GM19239 (cell line): ENCODE measurements at places on chromosomes 2 and 18.
A peak's percentile ranks its signal among the peaks of the same experiment; 100 is the strongest.

- no peak for DNase-seq
Observed at GRCh38 chr2:74260495-74260894, 62.1 kb downstream of the MTHFD2 start.

DNA sequence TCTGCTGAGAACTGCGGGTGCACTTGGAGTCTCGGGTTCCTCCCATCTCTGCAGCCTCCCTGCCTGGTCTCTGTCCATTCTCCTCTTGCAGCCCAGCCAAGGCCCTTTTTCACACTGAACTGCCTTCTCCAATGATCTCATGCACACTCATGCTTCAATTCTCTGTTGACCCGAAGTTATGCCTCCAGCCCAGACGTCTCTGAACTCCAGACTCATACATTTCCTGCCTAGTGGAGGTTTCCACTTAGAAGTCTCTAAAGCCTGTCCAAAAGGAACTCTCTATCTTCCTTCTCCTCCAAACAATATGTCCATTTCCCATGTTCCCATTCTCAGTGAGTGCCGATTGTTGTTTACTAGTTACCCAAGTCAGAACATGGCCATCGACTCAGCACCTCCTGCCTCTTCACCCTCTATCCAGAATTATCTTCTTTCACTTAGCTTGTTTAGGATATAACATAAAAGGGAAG is 155.2 kb downstream of the IRS1 start:
- no peak for DNase-seq

DNA sequence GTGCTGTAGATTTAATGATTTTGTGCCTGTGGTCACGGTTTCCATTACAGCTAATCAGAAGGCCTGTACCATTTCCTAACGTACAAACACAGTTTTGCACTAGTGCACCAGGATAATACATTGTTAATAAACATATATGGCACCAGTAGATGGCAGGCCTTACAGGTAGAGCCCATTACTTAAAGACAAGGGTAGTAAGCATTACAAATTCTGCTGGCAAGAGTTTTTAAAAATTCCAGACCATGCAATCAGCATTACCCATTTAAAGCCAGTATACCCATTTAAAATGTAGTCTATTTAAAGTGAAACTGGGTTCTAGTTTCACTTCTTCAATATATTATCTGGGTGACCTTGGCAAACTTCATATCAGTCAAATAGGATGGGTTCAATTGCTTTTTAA is 224.2 kb downstream of the NUP35 start:
- DNase-seq, result no peak

DNA sequence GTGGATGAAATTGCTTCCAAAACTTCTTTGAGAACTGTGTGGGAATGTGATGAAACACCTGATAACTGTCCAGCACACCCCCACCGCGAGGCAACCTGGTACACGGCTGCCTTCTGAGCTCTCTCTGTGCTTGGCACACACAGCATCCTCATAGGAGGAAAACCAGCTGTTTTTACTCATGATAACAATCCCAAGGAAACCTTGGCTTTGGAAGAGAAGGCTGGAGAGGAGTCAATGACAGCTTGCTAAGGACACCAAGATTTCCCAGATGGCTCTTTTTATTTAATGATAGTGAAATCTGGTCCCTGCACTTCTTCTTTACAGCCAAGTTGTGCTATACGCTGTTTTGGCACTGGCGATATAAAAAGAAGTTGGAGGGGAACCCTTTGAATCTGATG is 232.5 kb upstream of the FN1 start:
- DNase-seq, result no peak

DNA sequence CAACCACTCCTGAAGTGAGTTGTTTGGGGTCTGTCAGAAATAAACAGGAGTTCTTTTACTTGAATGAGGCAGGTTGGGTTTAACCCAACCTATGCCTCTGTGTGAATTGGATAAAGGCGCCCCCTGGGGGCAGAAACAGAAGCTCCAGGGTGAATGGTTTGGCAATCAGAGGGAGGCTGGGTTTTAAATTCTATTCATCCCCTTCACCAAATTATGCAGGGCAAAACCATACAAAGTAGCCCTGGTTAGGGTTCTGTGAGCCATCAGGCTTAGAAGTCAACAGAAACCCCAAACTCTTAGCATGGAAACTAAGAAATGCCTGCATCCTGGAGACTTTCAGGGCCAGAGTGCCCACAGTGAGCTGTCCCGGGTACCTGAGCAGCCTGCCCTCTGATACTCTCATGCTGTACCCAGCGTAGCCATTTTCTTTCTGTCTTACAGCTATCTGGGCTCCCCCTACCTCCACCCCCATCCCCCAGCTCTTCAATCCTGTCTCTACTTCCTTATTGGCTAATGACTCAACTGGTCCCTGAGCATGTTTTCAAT is 241.5 kb downstream of the ICOS start:
- DNase-seq, result peak; percentile 13

- DNase-seq, result no peak
Observed at GRCh38 chr2:149489452-149489851, 98.1 kb downstream of the MMADHC start.

DNA sequence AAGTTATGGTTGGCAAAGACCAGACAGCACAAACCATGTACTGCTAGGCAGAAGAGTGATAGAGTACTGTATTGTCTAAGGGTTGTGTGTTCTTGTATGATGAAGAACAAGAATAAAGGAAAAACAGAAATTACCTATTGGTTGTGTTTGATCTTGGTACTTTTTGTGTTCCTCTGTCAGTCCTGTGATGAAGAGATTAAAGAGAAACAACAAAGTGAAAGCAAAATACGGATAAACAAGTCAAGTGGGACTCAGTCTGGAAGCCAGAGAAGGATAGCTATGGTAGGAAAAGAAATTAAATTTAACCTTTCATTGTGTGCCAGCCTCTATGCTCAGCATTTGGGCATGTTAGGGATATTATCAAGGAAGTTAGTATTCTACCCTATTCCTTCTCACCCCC is 413.1 kb downstream of the PARD3B start:
- no peak for DNase-seq

- no peak for DNase-seq
Observed at GRCh38 chr2:112637289-112637660, 8.5 kb upstream of the SLC20A1 start.

DNA sequence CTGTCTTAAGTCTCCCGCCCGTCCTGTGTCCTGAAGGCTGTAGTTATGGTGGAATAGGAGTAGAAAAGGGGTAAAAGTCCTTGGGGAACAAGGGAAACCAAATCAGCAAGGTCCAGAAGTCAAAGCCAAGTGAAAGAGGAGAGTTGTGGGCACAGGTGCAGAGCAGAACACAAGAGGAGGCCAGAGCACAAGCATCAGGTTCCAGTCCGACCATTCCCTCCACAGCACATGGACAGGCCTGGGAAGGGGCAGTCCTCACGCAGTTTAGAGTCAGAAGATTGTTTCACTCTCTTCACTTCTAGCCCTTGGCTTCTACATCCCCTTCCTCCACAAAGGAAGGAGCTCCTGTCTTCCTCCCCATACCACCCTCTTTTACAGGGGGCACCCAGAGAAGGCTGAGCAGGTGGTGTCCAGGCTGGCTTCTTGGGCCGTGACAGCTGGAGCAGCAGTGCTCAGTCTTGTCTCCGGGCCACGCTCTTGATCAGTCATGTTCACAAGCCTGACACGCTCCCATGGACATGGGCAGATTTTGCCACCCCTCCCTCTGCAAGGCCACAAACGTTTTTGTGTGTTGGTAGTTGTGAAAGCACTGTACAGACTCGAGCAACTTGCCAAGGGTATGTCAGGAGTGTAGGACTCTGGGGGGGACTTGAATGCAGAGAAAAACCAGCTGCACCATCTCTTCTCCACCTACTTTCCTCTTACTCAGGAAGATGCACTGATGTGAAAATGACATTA is 138.5 kb upstream of the DAPL1 start:
- DNase-seq, result no peak

DNA sequence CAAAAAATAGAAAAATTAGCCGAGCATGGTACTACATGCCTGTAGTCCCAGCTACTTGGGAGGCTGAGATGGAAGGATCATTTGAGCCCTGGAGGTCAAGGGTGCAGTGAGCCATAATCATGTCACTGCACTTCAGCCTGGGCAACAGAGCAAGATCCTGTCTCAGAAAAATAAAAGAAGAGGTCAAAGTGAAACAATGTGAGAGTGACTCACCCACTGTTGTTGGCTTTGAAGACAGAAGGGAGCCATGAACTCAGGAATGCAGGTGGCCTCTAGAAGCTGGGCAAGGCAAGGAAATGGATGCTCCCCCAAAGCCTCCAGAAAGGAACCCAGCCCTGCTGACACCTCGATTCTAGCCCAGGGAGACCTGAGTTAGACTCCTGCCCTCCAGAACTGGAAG is 3.7 kb upstream of the TMEM214 start:
- no peak for DNase-seq

DNA sequence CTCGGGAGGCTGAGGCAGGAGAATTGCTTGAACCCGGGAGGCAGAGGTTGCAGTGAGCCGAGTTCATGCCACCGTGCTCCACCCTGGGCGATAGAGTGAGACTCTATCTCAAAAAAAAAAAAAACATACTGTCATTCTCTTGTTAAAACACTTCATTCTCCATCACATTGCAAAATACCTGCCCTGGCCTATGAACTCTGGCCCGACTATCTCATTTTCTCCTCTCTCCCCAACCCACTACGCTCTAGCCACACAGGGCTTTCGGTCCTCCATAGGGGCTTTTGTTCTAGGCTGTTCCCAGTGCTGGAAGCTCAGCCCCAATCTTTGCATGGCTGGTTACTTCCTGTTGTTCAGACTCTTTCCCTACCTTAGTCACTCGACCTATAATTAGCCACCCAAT is 10.3 kb downstream of the CEP76 start:
- DNase-seq, result no peak

GRCh38 chr18:56992777-56993176 is 154.1 kb upstream of the BOD1L2 start:
- no peak for DNase-seq

GRCh38 chr2:55076721-55077120 is 26.5 kb upstream of the RTN4 start:
- no peak for DNase-seq

GRCh38 chr2:98545591-98545990 is 62.7 kb downstream of the COA5 start:
- DNase-seq, result no peak

GRCh38 chr2:188978291-188979081 is 4.3 kb downstream of the COL3A1 start:
- peak; percentile 7 for DNase-seq

- no peak for DNase-seq
Observed at GRCh38 chr2:45337481-45337880, 273.6 kb downstream of the SRBD1 start.

DNA sequence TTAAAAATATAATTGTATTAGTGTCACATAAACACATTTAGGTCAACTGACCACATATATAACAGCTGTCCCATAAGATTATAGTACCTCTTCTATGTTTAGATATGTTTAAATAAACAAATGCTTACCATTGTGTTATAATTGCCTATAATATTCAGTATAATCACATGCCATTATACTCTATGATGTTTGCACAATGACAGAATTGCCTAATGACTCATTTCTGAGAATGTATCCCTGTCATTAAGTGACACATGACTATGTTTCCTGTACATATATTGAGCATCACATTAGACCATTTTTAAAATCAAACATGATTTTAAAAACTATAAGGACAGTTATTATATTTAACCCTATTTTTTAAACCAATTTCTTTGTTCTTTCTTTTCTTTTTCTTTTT is 89.8 kb downstream of the HS6ST1 start:
- DNase-seq, result no peak

- no peak for DNase-seq
Observed at GRCh38 chr2:184685999-184686841, 87.9 kb downstream of the ZNF804A start.

DNA sequence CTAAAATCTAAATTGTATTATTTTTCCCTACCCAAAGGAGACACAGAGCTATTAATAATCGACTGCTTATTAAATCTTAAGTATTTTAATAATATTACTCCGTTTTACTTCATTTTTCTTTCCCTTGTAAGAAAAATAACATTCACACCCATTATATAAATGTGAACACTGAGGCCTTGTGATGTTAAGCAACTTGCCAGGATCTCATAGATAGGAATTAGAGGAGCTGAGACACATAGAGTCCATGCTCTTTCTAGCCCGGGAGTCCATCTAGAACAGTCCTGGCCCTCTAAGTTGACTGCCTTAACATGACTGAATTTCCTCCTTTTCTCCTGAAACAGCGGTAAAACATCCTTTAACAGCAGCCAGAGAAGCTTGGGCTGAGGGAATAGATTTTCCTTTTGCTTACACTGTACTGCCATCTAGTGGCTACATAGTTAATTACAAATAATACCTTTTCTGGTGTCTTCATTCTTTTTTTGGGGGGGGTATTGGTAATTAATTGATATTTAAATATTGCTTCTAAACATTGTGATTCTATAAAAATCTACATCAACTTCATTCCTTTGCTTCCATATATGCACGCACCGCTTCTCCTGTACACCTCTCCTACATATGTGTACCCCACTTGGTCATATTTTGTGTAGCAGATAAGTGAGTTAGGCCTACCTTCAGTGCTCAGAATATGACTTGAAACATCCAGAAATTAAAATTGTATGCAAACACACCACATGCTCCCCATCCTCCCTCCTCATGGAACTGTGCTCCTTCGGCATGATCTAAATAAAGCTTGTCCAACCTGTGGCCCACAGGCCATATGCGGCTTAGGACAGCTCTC is 125.8 kb upstream of the HNMT start:
- DNase-seq, result peak; percentile 14

- no peak for DNase-seq
Observed at GRCh38 chr18:77560341-77560992, 310.8 kb downstream of the GALR1 start.
